ENCODE measurements at places on chromosomes 2 and 18.

DNA sequence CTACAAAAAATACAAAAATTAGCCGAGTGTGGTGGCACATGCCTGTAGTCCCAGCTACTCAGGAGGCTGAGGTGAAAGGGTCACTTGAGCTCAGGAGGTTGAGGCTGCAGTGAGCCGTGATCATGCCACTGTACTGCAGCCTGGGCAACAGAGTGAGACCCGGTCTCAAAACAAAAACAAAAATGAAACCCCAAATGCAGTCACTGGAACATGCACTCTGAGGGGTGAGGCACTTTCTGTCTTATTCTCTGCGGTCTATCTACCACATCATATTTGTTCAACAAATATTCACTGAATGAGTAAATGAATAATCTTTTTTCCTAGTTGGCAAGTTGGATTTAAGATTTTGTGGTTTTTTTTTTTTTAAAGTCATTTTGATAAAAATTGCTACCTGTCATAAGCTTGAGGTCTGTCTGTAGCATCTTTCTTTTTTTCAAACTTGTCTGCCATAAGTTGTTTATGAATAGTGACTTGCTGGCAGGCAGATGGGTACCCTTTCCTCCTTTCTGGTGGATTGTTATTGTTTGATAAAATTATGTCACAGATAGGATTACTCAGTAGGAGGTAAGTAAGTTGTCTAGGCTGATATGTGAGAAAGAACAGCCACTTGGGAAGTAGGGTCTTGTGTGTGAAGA lies 11.8 kb downstream of the CHRNA1 start:
- DNase-seq: no peak

DNA sequence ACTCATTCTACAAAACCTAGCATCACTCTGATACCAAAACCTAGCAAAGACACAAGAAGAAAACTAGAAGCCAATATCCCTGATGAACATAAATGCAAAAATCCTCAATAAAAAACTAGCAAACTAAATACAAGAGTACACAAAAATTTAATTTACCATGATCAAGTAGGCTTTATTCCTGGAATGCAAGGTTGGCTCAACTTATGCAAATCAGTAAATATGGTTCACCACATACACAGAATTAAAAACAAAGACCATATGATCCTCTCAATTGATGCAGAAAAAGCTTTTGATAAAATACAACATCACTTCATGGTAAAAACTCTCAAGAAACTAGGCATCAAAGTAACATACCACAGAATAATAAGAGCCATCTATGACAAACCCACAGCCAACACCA lies 188.3 kb downstream of the ETAA1 start:
- DNase-seq: no peak

GRCh38 chr2:187875261-187876141 lies 321.3 kb upstream of the TFPI start:
- DNase-seq: peak; percentile 4

DNA sequence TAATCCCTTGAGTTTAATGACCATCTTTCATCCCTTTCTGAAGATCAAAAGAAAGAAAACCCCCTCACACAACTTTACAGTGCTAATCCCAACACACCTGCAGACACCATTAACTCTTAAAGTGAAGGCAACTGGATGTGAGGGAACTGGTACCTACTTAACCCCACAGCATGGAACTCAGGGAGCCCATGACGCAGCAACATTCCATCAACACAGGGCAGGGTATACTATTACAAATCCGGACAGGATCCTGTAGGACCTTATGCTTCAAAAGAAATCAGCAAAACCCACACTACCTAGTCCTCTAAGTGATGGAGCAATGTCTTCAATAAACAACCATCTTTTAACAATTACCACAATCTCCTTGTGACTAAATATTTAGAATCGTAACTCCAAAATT lies 78.6 kb downstream of the FARSB start:
- DNase-seq: no peak

DNA sequence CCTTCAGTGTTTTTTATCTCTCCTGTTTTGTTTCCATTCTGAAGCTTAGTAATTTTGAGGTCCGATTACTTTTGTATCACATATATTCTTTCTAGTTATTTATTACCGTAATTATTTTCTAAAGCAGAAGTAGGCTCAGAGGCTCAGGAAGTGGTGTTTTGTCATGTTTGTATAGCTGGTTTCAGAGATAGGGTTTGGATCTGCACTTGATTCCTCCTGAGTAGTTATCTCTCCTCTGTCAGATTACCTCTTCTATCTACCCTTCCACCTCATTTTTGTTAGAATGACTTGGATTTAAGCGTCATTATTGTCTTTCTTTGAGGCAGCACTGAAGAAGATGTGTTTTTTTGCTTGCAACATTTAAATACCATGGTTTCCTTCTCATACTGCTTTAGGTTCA lies 95.4 kb downstream of the MTA3 start:
- DNase-seq: no peak

- DNase-seq: no peak
Observed at GRCh38 chr18:50358844-50359243, 16.0 kb upstream of the SKA1 start.

DNA sequence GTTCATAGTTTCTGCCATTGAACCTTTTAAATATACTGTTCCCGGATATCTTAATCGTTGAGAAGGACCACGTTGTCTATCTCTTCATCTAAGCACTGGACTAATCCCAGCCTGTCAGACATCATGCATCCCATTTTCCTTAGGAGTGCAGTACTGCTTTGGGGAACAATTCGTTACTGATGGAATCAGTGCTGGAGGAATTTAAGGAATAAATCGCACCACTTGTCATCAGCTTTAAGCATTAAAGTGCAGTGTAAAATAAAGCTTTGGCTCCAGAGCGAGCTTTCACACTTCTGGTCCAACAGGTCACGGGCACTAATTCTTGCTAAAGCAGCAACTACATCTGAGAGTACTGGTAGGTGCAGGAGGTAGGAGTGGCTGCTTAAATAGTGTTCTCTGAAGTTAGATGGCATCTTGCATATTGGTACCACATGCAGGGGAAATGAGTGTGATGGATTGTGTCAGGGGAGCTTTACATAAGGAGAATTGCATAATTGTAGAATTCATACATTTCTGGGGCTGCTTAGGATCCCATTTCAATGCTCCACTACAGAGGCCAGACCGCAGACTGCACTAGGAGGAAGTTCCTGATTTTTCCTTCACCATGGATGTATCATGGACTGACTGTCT lies 105.7 kb upstream of the RASGRP3 start:
- no peak for DNase-seq

DNA sequence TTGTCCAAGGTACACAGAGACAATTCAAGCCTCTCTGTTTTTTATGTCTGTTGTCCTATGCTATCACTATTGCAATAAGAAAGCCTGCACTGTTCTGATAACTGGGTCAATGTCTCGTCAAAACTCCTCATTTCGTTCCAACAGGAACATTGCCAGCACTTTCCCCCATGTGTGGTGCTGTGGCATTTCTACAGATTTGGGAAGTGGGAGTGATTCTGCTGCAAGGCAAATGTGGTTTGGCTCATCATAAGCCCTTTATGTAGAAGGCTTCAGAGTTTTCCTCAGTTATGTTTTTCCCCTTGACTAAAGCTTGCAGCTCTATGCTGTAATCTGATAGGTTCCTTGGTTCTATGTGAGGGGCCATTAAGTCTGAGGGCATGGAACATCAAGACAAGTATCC lies 324.1 kb upstream of the TCF4 start:
- no peak for DNase-seq

- no peak for DNase-seq
Observed at GRCh38 chr2:157971702-157972101, 95.6 kb upstream of the ACVR1 start.

- DNase-seq: no peak
Observed at GRCh38 chr2:128473175-128474035, 154.7 kb upstream of the HS6ST1 start.

- DNase-seq: peak; percentile 88
Observed at GRCh38 chr2:42084231-42084671, 36.4 kb downstream of the PKDCC start.

DNA sequence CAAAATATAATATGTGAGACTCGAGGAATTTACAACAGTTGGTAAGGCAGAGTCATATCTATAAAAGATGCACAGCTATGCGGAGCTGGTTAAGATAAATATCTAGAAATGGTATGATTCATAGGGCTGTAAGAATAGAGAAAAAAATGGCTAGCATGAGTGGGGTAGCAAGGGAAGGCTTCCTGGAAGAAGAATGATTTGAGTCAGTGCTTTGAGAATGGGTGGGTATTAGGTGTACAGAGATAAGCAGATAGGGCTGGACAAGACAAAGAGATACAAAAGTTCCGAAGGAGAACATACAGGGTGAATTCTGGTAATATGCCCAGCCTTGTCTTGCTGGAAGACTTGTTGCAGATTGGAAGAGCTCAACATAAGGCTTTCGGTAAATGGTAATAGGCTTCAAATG lies 291.5 kb upstream of the CCDC68 start:
- no peak for DNase-seq

DNA sequence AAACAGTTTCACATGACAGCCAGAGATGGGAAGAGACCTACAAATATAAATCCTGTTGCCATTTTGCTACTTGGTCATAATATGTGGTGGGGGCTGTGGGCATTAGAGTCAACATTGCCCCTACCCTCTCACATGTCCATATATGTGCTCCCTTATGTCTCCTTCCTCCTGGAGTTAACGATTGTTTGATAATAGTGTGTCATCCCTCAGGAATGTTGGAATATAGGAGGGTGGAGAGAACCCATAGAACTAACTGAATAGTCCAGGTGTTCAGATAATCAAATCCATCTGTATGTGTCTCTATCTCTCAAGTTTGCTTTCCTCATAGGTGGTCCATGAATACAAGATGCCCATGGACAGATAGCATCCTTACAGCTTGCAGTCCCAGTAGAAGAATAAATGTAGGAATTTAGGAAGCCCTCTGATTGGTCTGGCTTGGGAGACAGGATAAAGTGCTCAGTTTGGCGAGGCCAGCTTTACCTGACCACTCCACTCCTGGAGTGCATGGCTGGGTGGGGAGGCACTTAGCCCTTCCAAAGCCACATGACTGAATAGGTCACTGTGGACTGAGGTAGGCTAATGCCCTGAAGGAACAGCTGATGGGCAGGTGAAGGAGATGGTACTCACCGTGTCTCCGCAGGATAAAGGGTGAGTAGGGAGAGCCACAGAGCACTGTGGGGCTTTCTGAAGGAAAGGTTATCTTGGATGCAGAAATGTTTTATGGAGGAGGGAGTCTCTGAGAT lies 166.9 kb downstream of the CDCA7 start:
- no peak for DNase-seq

- no peak for DNase-seq
Observed at GRCh38 chr2:199778655-199779054, 72.3 kb downstream of the FTCDNL1 start.

GRCh38 chr2:54701029-54701428 lies 22.4 kb upstream of the EML6 start:
- DNase-seq: peak; percentile 42

- DNase-seq: no peak
Observed at GRCh38 chr2:52558265-52558664, 1209.3 kb upstream of the CHAC2 start.

- no peak for DNase-seq
Observed at GRCh38 chr2:230770804-230771203, 58.2 kb downstream of the CAB39 start.

DNA sequence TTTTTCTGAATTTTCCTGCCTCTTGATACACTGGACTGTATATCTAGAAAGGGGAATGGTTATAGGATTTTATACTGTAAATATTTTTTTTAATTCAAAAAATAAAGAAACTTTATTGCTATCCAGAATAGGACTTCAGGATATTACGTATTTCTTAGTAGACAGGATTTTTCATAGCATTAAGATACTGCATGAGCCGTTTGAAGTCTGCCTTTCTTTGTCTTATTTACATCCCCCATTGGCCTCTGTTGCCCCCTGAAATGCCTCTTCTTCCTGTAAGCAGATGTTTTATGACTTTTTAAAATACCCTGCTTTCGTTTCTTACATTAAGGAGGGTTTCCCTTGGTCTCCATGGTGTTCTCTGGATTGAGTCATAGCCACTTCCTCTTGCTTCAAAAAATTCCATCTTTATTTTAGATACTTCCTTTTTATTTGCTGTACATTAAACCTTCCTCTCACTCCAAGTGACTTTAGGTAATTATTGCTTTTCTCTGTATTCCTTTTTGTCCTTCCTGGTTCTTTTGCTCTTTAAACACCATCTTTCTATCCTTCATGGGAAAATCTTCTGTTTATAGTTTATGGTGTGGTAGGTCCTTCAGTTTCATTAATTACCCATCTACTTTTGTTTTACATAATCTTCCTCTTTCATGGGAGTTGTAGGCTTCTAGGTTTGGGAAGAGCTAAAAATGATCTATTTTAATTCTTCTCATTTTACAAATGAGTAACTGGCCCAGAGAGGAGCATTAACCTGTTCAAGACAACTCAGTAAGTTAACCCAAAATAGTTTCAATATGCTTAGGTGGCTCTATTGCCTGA lies 72.6 kb downstream of the ZNF532 start:
- DNase-seq: peak; percentile 68

GRCh38 chr2:41936771-41937463 lies 110.9 kb upstream of the PKDCC start:
- no peak for DNase-seq

GRCh38 chr2:23993736-23994269 lies 16.1 kb upstream of the MFSD2B start:
- no peak for DNase-seq

DNA sequence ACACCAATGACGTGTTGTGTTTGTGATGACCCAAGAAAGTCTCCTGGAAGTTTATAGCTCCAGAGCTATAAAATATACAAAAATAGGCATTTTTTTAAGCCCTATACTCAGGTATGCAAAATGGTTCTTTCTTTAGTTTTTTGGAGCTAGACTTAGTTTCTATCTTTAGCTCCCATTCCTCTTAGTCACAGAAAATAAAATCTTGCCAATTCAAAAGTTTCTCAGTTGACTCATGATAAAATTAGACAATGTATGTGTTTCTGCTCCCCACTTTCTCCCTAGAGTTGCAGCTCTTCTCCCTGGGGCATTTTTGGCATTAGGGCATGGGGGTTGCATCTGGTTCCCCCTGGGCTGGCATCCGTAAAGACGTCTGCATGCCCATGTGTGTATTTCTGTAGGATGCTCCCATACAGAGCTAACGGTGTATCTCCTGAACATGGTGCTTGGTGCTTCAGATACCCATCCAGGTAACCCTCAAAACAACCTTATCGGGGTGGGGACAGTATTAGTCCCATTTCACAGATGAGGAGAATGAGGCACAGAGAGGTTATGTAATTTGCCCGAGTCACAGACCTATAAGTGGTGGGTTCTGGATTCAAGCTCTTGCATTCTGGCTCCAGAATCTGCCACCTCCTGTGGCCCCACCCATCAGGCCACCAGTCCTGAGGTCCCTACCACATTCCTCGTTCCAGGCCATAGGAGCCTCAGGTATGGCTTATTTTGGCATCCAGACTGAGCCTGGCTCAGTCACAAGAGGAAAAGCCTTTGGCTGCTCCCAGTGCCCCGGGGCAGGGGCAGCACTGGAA lies 43.1 kb upstream of the ASAP2 start:
- DNase-seq: peak; percentile 75
